CD4-positive, alpha-beta T cell (primary cell): ENCODE measurements at places on chromosomes 1 and 21.

DNA sequence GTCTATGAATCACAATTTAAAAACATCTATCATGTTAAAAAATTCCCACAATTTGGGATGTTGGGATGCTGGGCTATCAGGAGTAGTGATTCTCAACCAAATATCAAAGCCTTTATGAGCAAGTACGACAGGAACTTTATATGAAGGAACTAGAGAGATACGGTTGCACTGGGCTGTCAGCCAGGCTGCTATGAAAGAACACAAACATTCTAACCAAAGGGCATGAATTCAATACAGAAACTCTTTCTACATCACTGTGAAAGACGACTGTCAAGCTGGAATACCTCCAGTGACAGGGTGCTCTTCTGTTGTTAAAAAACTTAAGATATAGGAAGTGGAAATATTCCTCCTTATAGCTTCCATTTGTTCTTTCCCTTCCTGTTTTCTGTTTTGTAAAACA lies 9.8 kb downstream of the CACNA1E start:
- DNase-seq: no peak

- DNase-seq: no peak
These were observed 190.5 kb downstream of the GABPA start for GRCh38 chr21:25925064-25925800.

- no peak for DNase-seq
These were observed 381.0 kb downstream of the ZP4 start for GRCh38 chr1:237509748-237510147.

DNA sequence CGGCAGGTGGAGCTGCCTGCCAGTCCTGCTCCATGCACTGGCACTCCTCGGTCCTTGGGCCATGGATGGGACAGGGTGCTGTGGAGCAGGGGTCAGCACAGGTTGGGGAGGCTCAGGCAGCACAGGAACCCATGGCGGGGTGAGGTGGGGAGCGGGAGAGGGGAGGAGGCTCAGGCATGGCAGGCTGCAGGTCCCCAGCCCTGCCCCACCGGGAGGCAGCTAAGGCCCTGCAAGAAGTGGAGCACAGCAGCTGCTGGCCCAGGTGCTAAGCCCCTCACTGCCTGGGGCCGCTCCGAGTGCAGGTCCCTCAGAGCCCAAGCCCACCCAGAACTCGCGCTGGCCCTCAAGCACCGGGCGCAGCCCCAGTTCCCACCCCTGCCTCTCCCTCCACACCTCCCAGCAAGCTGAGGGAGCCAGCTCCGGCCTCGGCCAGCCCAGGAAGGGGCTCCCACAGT lies 691 bp upstream of the GBP5 start:
- DNase-seq: no peak

GRCh38 chr1:151147132-151147503 lies 687 bp upstream of the SEMA6C start:
- no peak for DNase-seq

- DNase-seq: no peak
These were observed 17.6 kb downstream of the MTFR1L start for GRCh38 chr1:25837262-25837875.

DNA sequence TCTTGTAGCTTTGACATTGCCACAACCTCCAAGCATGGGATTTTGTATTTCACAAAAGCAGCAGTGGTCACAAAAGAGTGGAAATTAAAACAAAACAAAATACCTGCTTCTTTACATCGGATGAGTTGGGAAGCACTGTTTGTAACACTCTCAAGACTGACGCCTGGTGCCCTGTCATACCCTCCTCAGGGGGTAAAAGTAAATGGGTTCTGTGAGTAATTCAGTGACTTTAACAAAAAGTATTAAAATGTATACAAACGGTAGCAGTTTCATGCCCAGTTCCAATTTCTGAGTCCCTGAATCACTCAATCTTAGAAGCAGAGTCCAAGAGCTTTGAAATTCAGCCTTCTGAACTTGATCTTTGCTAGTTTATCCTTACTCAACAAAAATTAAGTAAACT lies 152.5 kb downstream of the TIAM1 start:
- DNase-seq: no peak
